K562 (cell line): ENCODE measurements at places on chromosomes 2 and 18. TPM values are rescaled to one million over a fixed set of nuclear protein-coding genes. Genes with fewer than 3 reads are reported as not detected.

ATP6V1B1 gene
- not detected in 2 replicates for total RNA-seq

LYPD1 gene
- total RNA-seq: not detected in 2 replicates

ELOA2 gene
- total RNA-seq: not detected in 2 replicates

CNNM3 gene
- 16.9 TPM in 2 replicates for total RNA-seq

DNA sequence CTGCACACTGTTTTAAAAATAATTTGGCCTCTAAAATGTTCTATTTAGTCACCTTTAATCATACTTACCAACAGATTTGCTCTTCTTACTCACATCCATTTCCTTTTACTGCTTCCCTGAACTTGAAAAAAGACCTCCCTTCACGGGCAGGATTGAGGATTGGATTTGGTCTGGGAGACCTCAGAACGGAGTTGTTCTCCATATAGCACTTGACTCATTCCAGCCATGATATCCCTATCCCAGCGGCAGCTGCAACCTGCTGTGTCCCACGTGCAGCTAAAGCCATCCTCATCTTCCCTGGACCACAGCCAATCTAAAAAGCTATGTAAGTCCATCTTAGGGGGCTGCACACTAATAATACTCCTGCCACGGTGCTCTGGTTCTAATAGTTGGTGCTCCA, 97.0 kb upstream of the PTPRM start:
- no peak for DNase-seq

DNA sequence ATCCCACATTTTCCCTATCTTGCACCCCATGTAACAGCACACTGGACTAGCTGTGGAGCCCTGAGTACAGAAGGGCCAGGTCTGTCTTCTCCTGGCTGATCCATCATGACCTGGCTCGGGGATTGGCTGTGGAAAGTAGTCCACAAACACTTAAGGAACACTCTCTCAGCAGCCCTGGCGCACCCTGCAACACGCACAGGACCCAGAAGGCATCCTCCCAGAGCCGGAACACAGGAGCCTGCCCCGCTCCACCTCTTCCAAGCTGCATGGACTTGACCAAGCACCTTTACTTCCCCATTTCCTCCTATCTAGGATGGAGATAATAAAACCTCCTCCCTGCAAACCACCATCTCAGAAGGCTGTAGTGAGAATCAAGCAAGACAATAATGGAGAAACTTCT, 151.7 kb downstream of the CTIF start:
- no peak for DNase-seq

- no peak for DNase-seq
Observed at GRCh38 chr2:110768591-110768990, 36.2 kb downstream of the ACOXL start.

DNA sequence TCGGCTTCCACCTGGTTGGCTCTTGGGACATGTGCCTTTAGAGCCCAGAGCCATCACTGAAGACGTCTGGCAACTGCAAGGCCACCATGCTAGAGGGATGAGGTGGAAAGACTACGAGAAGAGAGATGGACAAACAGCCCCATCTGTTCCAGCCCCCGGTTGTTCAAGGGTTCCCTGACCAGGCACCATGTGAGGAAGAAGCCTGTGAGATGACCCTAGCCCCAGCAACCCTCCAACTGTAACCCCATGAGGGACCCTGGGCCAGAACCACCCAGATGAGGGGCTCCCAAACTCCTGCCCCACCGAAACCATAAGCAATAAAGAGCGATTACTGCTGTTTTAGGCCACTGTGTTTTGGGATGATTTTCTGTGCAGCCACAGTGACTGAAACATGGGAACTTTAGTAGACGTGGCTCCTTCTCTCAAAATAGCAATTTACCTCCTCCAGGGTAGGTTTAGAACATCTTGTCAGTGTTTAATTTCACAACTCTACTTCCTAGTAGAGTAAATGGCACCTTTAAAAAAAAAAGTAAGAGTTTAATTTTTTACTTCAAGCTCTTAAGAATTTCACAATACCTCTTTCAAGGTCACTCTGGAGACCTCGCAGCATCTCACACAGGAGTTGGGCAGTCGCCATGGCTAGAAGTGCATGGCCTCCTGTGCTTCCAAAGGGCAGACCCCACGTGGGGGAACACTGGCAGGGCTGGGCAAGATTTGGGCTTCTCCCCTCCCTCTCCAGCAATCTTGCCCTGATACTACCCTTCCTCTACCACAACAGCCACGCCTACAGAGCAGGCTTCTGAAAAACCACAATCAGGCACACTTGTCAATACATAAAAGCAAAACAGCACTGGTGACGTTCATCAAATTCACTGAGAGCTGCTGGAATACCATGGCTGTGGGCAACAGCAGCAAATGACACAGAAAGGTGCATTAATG, 48.8 kb downstream of the TMEM163 start:
- DNase-seq: no peak
